ENCODE measurements at places on chromosomes 4 and X. TPM values are rescaled to one million over a fixed set of nuclear protein-coding genes. Genes with fewer than 3 reads are reported as not detected.

DNA sequence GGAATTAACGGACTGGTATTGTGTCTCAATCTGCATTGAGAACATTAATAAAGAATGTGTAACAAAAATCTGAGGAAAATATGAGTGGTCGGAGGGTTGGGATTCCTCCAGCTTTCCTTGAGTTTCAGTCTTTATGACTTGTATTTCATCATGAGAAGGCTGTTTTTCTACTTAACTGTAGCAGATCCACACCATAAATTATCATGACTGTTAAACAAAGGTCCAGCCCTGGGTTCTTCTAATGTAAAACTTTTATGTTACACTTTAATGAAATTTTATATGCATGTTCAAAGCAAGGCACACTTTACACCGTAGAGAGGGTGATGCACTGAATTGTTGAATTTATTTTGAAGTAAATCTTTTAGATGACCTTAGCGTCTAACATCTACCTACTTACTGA, 7.0 kb downstream of the AFF2 start:
- no peak overlapping the region for H3K4me3 ChIP-seq
- DNase-seq, result no peak
- H3K36me3 ChIP-seq, result no peaks in the 10 kb centered on the region
- H3K4me1 ChIP-seq, result no peaks in the 10 kb centered on the region
- H3K27me3 ChIP-seq, result peaks cover 7% of the 10 kb centered on the region

DNA sequence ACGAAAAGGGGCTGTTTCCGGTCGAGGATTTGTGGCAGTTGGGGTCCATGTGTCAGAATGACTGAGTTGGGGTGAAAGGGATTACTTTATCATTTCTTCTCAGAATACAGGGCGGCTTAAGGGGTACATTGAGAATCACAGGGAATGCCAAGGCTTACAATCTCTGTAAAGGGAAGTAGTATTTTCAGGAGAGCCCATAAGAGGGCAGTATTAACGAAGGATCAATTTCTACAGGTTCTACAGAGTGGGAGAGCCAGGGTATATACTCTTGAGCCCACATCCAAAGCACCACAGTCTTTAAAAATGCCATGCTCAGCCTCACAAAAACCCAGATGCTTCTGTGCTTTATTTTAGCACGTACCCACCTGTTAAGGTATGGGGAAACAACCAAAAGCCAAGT, 67.7 kb upstream of the ZXDA start:
- no peaks in the 10 kb centered on the region for H3K4me1 ChIP-seq
- H3K27ac ChIP-seq, result no peak overlapping the region
- no peak overlapping the region for H3K4me3 ChIP-seq
- peaks cover 12% of the 10 kb centered on the region for H3K27me3 ChIP-seq
- no peak for DNase-seq

- H3K27ac ChIP-seq, result no peak overlapping the region
- DNase-seq, result no peak
- no peaks in the 10 kb centered on the region for H3K36me3 ChIP-seq
- no peaks in the 10 kb centered on the region for H3K27me3 ChIP-seq
- no peaks in the 10 kb centered on the region for H3K4me1 ChIP-seq
- no peak overlapping the region for H3K4me3 ChIP-seq
Observed at GRCh38 chr4:28248269-28248668, 1387.6 kb downstream of the STIM2 start.

DNA sequence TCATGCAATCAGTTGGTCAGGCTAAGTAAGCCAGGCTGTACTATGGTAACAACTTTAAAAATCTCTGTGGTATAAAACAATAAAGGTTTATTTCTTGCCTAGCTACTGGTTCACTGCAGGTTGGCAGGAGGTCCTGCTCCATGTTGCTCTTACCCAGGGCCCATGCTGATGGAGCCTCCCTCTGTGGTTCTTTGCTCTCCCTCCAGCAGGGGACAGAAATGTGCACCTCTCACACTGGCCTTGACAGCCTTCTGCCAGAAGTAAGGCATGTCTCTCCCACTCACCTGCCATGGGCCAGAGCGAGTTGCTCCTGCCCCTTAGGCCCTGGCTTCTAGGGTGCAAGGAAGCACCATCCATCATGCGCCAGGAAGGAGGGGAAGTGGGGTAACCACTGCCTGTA, 31.1 kb downstream of the CLDN22 start:
- no peak overlapping the region for H3K4me3 ChIP-seq
- DNase-seq, result no peak
- H3K27ac ChIP-seq, result no peak overlapping the region
- peaks cover 4% of the 10 kb centered on the region for H3K4me1 ChIP-seq
- no peaks in the 10 kb centered on the region for H3K27me3 ChIP-seq

GRCh38 chr4:109278594-109279031, 23.8 kb downstream of the COL25A1 start:
- no peak for DNase-seq
- H3K36me3 ChIP-seq, result no peaks in the 10 kb centered on the region
- H3K27me3 ChIP-seq, result peaks cover 19% of the 10 kb centered on the region
- H3K27ac ChIP-seq, result no peak overlapping the region
- H3K4me1 ChIP-seq, result peaks cover 2% of the 10 kb centered on the region

GRCh38 chrX:37776283-37776986, 3.4 kb upstream of the CYBB start:
- H3K27ac ChIP-seq, result peak overlapping the region; percentile 59
- H3K27me3 ChIP-seq, result no peaks in the 10 kb centered on the region
- no peak for DNase-seq
- H3K4me1 ChIP-seq, result peaks cover 18% of the 10 kb centered on the region
- H3K4me3 ChIP-seq, result peak overlapping the region; percentile 48

- H3K27me3 ChIP-seq, result no peaks in the 10 kb centered on the region
- no peak overlapping the region for H3K27ac ChIP-seq
- peaks cover 2% of the 10 kb centered on the region for H3K4me1 ChIP-seq
- H3K36me3 ChIP-seq, result peaks cover 3% of the 10 kb centered on the region
Observed at GRCh38 chr4:40157436-40157835, 39.4 kb upstream of the RHOH start.

CWH43 gene
- not detected for total RNA-seq

SPANXC gene
- total RNA-seq, result not detected

Data from natural killer cell treated with Interleukin-12 subunit alpha and Interleukin-12 subunit beta and Interleukin-15 and Interleukin-18, amount 100 ng/mL, for 72 hours (primary cell).